ENCODE measurements at places on chromosomes 7 and 10. TPM values are rescaled to one million over a fixed set of nuclear protein-coding genes. Genes with fewer than 3 reads are reported as not detected.

The GPR141 gene
- not detected for total RNA-seq

The FAM13C gene
- 0.21 TPM for total RNA-seq

The ZNF679 gene
- total RNA-seq, result not detected

The TEX47 gene
- not detected for total RNA-seq

The POU6F2 gene
- 0.04 TPM for total RNA-seq

The JCAD gene
- 1.7 TPM for total RNA-seq

The FBXO24 gene
- 0.55 TPM for total RNA-seq

The PRLHR gene
- not detected for total RNA-seq

All from kidney epithelial cell (primary cell).